Activated CD4-positive, alpha-beta memory T cell treated with anti-CD3 and anti-CD28 coated beads, Interleukin-2, amount 10 ng/mL, durations not matched to agents 7 days and 5 days (primary cell): ENCODE measurements at places on chromosomes 6 and 20. TPM values are rescaled to one million over a fixed set of nuclear protein-coding genes. Genes with fewer than 3 reads are reported as not detected.
A peak's percentile ranks its signal among the peaks of the same experiment; 100 is the strongest.

DNA sequence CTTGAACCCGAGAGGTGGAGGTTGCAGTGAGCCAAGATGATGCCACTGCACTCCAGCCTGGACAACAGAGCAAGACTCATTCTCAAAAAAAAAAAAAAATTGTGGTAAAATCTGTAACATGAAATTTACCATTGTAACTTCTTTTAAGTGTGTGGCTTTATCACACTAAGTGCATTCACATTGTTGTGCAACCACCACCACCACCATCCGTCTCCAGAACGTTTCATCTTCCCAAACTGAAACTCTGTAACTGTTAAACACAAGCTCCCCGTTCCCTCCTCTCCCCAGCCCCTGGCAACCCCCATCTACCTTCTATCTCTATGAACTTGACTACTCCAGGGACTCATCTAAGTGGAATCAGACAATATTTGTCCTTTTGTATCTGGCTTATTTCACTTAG is 29.7 kb downstream of the PDRG1 start:
- H3K4me1 ChIP-seq = no peaks in the 10 kb centered on the region
- H3K4me3 ChIP-seq = no peak overlapping the region
- peaks cover 33% of the 10 kb centered on the region for H3K27me3 ChIP-seq
- DNase-seq = no peak

DNA sequence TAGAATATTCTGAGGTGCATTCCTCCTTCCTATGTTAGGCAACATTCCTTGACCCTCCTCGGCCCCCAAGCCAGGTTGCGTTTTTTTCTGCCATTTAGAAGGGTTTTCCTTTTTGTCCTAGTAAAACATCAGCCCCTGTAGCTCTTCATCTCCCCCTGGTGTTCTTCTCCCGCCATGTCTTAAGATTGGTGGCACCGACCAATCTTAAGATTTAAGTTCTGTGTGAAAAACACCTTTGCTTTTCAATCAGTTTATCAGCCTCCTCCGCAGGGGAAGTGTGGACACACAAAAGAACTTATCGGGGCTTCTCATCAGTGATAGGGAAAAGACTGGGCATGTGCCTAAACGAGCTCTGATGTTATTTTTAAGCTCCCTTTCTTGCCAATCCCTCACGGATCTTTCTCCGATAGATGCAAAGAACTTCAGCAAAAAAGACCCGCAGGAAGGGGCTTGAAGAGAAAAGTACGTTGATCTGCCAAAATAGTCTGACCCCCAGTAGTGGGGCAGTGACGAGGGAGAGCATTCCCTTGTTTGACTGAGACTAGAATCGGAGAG is 719 bp upstream of the EDN1 start:
- peaks cover 13% of the 10 kb centered on the region for H3K4me1 ChIP-seq
- peak overlapping the region; percentile 62 for H3K4me3 ChIP-seq
- H3K27me3 ChIP-seq = peaks cover 49% of the 10 kb centered on the region
- peak; percentile 52 for DNase-seq
- peak overlapping the region; percentile 3 for H3K27ac ChIP-seq
- H3K36me3 ChIP-seq = no peaks in the 10 kb centered on the region

DNA sequence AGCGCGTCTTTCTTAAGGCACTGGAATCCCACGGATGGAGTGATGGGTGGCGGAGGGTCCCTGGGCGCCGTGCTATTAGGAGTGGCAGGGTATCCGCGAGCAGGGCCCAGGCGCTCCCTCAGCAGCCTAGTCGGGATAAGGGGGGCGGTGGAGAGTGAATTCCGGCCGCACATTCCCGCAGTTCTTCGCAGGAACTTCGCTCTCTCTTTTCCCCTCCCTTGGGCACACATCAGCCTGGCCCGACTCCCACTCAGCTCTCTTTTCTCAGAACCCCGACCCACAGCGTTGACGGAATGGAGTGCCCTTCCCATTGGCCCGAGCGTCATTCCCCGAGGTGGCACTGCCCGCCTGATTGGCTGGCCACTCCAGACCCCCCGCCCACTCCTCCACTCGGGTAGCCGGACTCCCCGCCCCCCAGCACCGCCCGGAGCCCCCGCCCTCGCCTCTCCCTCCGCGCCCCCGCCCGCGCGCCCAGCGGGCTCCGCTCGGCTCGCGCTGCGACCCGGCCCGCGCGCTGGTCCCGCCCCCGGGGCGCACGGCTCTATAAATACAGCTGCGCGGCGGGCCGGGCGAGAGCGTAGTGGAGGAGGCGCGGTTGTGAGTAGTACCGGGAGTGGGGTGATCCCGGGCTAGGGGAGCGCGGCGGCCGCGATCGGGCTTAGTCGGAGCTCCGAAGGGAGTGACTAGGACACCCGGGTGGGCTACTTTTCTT is at the start of gene ID4:
Gene ID4, plus strand, starts transcription at position 572 of the 712 bp plus-strand sequence. CDS start 385 bp downstream, outside the sequence.
- DNase-seq = no peak
- H3K4me1 ChIP-seq = peaks cover 6% of the 10 kb centered on the region
- peaks cover 43% of the 10 kb centered on the region for H3K27me3 ChIP-seq
- H3K27ac ChIP-seq = no peak within 1 kb of the TSS

- H3K27ac ChIP-seq = no peak overlapping the region
- H3K4me3 ChIP-seq = no peak overlapping the region
- peaks cover 10% of the 10 kb centered on the region for H3K4me1 ChIP-seq
- H3K36me3 ChIP-seq = peaks cover 16% of the 10 kb centered on the region
These were observed 100.3 kb downstream of the ARHGAP18 start for GRCh38 chr6:129609635-129610034.

DNA sequence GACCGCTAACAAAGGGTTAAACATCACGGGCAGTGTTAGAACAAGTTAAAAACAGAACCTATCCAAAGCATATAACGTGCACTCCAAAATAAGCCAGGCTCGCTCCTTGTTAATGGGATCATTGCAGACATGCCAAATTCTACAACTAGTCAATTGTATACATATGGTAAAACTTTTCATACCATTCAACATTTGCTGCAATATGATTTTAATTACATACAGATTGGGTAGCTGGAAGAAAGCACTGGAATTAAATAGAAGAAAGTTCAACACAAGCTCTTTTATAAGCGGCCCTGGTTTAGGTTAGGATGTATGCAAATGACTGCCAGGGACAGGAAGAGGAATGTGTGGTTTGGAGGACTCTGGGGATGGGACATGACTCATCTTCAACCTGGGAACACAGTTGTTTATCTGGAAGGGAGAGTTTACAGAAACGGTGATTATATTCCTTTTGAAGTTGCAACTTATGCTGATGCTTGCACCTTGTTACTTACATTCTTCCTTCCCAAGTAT is 62.5 kb upstream of the TIAM2 start:
- no peak overlapping the region for H3K27ac ChIP-seq
- H3K4me3 ChIP-seq = no peak overlapping the region
- H3K36me3 ChIP-seq = no peaks in the 10 kb centered on the region
- H3K4me1 ChIP-seq = peaks cover 7% of the 10 kb centered on the region
- H3K27me3 ChIP-seq = no peaks in the 10 kb centered on the region

DNA sequence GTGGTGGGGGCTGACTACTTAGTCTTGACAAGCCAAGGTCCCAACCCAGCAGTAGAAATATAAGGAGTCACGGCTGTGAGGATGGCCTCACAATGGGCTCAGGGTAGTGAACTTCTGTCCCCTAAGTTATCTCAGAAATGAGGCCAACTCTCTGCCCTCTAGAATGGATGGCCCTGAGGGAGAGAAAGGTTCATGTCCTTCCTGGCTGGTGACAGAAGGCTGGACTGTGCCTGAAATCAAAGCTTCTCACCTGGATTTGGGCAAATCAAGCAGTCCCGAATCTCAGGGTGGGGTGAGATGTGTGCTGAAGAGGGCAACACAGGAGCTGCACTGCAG is 12.7 kb downstream of the RRP36 start:
- peaks cover 50% of the 10 kb centered on the region for H3K36me3 ChIP-seq
- peaks cover 5% of the 10 kb centered on the region for H3K4me1 ChIP-seq
- H3K4me3 ChIP-seq = no peak overlapping the region
- H3K27ac ChIP-seq = no peak overlapping the region

- H3K27me3 ChIP-seq = peaks cover 21% of the 10 kb centered on the region
- no peaks in the 10 kb centered on the region for H3K4me1 ChIP-seq
- no peak overlapping the region for H3K4me3 ChIP-seq
- no peaks in the 10 kb centered on the region for H3K36me3 ChIP-seq
- H3K27ac ChIP-seq = no peak overlapping the region
These were observed 34.5 kb downstream of the BMP7 start for GRCh38 chr20:57231951-57232428.

DNA sequence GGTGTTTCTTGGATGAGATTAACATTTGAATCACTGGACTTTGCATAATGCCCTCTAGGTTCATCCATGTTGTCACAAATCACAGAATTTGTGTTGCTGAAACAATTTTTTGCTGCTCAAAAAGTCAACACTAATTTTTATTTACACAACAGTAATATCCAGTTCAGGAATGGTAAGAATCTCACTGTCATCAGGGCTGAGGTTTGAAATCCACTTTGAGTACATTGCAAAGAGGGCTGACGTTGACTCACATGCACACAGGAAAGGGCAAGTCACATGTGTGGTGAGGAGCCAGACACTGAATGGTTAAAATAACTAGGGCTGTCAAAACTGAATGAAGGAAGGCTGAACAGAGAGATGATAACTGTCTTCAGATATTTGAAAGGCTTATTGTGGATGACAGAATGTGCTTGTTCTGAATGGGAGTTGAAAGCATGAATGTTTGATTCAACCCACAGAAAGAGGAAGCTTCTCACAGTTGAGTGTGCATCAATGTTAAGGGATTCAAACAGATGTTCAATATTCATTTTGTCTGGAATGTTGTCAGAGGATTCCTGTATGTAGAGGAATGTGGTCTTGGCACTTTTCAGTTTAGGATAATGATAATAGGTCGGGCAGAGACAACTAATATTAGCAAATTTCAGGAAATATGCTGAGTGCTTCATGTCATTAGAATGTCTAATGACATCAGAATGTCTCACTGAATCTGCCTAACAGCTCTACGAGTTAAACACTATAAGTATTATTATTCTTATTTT is 3.6 kb upstream of the ADGRG6 start:
- H3K4me1 ChIP-seq = peaks cover 4% of the 10 kb centered on the region
- H3K4me3 ChIP-seq = no peak overlapping the region
- peaks cover 34% of the 10 kb centered on the region for H3K27me3 ChIP-seq
- H3K36me3 ChIP-seq = no peaks in the 10 kb centered on the region
- DNase-seq = no peak

DNA sequence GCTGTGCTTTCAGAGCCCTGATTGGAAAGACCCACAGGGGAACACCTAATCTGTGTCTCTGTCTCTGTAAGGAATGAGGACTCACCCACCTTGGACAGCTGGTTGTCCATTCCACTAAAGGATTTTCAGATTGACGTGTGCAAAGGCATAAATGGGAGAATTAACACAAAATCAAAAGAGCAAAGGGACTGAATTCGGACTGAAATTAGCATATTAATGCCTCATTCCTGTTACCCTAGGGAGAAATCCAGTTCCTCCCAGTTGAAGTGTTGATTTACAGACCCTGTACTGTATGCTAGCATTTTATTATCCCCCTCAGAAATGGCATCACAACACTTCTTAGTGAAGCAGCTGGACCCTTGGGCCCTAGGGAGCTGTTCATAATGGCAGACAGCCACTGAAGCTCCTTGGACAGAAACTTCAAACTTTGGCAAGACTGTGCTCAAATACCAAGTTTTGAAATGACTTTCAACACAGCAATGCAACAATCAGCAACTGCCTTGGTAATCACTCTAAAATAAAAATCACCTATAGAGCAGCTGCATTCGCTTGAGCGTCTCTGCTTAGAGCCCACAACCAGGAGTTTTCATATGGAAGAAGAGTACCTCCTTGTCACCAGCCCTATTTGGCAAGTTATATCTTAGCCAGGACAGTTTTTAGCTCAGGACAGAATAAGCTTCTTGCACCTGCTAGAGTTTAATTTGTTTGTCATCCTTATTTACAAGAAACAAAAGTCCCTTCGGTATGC is 118.1 kb downstream of the TRDN start:
- no peak overlapping the region for H3K4me3 ChIP-seq
- H3K27ac ChIP-seq = no peak overlapping the region
- H3K36me3 ChIP-seq = no peaks in the 10 kb centered on the region
- no peaks in the 10 kb centered on the region for H3K4me1 ChIP-seq
- no peaks in the 10 kb centered on the region for H3K27me3 ChIP-seq
- DNase-seq = no peak

RAET1E gene
- total RNA-seq = not detected

TNFRSF6B gene
- total RNA-seq = not detected
